ENCODE measurements at places on chromosomes 12 and 14. TPM values are rescaled to one million over a fixed set of nuclear protein-coding genes. Genes with fewer than 3 reads are reported as not detected.
A peak's percentile ranks its signal among the peaks of the same experiment; 100 is the strongest.

TBC1D30 gene
- 0.07 TPM for total RNA-seq

UNC79 gene
- total RNA-seq = 0.07 TPM

C12orf60 gene
- total RNA-seq = 1.4 TPM

DNA sequence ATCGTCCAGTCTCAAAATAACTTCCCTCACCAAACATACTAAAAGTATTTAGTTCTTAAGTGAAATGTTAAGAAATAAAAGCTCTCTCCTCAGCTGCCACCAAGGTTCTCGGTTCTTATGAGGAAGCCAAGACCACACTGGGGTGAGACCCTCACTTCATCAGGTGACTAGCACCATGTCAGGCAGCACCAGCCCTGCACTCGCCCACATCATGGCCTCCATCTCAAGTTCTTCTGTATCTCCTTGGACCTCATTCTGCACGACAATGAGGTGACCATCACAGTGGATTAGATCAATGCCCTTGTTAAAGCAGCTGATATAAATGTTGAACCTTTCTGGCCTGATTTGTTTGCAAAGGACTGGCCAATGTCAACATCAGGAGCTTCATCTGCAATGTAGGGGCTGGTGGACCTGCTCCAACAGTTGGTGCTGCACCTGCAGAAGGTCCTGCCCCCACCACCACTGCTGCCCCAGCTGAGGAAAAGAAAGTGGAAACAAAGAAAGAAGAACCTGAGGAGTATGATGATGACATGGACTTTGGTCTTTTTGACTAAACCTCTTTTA, 12.4 kb downstream of the SEC23A start:
- no peak for DNase-seq

DNA sequence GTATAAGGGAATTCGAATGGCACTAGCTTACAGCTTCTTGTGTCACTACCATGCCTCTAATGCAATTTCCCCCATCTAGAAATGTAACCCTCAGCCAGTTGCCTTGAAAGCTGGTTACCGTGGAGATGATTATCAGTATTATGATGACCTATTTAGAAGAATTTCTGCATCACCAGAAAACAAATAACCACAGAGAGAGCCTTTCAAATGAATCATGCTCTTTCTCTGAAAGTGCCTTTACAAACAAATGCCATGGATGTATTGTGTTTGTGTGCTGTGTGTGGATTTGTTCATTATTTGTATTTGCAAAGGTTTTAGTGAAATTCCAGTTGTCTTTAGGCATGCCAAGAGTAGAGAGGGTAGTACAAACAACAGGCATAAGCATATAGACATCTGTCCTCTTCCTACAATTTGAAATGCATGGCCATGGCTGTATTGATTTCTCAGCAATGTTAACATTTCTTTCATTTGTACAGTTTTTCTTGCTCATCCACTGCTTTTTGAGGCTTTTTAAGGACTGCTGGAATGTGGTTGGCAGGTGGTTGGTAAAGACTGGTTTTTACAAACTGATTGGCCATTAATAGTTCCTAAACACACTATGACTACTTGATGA, 266.5 kb downstream of the PAWR start:
- no peak for DNase-seq

DNA sequence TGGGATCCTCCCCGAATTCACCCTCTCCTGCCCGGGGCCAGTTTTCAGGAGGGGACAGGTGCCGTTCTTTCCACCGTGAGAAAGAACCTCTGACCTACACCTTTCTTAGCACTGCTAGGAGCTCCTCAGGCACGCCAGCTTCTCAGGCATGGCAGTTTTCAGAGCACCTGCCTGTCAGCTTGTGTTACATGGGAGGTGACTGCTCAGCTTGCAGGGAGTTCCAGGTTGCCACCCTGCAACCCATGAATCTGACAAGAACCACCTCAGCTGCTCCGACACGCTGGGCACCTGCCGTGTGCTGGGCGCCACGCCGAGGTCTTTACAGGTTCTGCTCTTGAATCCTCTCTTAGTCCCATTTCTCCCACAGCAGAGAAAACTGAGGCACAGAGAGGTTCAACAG, 12.9 kb downstream of the BRI3BP start:
- DNase-seq = no peak

DNA sequence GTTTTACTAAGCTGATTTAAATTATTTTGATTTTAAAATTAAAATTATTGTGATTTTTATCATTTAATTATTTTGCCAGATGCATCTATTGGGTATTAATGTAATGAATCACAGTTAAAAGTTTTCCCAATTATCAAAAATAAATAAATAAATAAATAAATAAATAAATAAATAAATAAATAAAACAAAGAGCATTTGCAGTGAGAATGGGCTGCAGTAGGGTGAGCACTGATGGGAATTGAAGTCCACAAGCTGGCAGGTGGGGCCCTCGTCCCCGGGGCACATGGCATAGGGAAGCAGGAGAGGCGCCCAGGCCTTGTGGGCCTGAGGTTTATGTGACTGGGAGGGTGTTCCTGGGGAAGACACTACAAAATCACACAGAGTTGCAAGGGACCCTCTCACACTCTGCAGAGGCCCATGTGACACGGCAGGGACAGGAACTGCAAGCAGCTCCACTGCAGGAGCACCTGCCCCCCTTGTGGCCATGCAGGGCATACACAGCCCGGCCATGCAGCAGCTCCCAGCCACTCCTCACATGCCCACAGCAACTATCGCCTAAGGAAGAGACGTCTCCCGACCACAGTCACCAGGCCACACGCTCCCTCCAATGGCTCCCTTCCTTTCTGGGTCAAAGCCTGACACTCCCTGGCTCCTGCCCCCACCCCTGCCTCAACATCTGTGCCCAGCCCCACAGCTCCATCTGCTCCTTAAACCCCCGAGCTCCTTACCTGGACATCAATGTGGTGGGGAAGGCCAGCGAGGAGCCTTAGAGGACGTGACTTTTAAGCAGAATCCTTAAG, 256.3 kb upstream of the SFSWAP start:
- DNase-seq = no peak

DNA sequence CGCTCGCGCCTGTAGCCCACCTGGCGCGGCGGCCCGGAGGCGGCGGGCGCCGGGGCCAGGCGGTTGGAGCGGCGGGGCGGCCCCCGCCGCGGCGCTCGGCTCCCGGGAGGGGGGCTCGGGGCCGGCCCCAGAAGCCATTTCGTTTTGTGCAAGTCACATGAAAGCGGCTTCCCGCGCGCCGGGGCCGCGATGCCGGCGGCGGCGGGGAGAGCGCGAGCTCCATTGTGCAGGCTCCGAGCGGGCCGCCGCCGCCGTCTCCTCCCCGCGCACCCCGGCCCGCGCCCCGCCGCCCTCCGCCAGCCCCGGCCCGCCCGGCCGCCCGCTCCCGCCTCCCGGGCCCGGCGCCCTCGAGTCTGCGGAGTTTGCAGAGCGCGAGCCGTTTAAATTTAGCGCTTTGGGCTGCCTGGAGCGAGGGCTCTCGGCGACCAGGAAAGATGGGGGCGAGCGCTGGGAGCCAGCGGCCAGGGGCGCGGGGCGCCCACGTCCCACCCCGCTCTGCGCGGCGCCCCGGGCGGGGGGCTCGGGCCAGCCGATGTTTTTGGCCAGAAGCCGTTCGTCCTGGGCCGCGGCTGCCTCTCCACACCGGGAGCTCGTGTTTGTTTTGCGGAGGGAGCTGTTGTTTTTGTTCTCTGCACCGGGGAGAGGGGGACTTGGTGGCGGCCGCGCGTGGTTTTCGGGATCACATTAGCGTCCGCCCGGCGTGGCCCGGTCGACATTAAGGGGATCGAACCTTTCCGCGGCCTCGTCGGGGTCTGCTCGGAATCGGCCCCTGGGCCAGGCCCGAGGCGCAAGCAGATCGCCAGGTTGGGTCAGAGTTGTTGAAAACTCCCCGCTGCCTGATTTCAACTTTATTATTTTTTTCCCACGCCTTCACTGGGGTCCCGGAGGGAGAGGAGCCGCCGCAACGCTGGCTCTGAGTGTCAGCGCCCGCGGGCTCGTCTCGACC, 982 bp downstream of the BCL7A start:
- DNase-seq = peak; percentile 39
